Activated CD4-positive, alpha-beta T cell treated with anti-CD3 and anti-CD28 coated beads, Interleukin-2, amount 10 ng/mL, durations not matched to agents 24 days and 14 days (primary cell): ENCODE measurements at places on chromosomes 2 and 18. TPM values are rescaled to one million over a fixed set of nuclear protein-coding genes. Genes with fewer than 3 reads are reported as not detected.

Gene SLC14A1
- total RNA-seq: 0.86 and 0.97 TPM in 2 replicates

Gene RAX
- not detected in 2 replicates for total RNA-seq

Gene SCN9A
- not detected in 2 replicates for total RNA-seq

- DNase-seq: peak; percentile 54
- no peaks in the 10 kb centered on the region for H3K36me3 ChIP-seq
- H3K4me3 ChIP-seq: no peak overlapping the region
- H3K27me3 ChIP-seq: peaks cover 7% of the 10 kb centered on the region
- H3K27ac ChIP-seq: no peak overlapping the region
These were observed 140.4 kb upstream of the RNF152 start for GRCh38 chr18:62033207-62033606.

GRCh38 chr2:127188797-127189196 lies 31.3 kb downstream of the CYP27C1 start:
- peaks cover 4% of the 10 kb centered on the region for H3K4me1 ChIP-seq
- H3K4me3 ChIP-seq: no peak overlapping the region
- peaks cover 11% of the 10 kb centered on the region for H3K27me3 ChIP-seq
- H3K36me3 ChIP-seq: no peaks in the 10 kb centered on the region

DNA sequence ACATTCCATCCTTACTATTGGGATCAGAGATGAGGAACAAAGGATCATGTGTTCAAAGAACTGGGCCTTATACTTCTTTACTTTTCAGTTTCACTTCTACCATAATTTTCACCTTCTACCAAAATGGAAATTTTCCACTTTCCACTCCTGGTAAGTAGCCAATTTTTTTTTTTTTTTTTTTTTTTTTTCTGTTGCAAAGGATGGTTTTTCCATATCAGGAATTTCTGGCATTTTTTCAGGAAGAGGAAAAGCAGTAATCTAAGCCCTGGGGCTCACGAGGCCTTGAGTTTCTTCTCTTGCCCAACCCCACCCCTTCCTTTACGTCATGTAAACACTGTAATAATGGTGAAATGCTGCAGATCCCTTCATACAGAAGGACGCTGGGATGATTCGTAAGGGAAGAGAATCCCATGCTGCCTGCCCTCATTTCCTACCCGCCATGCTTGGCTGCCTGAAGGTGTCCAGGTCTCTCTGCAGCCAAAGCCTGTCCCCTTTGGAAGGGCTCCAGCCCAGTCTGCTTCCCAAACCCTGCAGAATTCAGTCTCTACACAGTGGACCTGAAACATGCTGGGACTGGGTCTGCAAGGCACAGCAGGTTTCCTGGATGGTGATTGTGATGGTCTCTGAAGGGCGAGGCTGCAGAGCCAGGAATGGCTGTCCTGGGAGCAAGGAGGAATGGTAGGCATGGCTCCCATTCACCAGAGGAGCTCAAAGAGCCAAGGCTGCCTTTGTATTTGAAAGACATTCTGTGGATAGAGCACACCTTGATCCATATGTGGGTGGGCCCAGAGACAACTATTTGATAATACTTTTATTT lies 57.0 kb downstream of the EFR3B start:
- no peak overlapping the region for H3K27ac ChIP-seq
- no peaks in the 10 kb centered on the region for H3K36me3 ChIP-seq
- no peak for DNase-seq
- H3K4me1 ChIP-seq: no peaks in the 10 kb centered on the region
- H3K27me3 ChIP-seq: peaks cover 4% of the 10 kb centered on the region

DNA sequence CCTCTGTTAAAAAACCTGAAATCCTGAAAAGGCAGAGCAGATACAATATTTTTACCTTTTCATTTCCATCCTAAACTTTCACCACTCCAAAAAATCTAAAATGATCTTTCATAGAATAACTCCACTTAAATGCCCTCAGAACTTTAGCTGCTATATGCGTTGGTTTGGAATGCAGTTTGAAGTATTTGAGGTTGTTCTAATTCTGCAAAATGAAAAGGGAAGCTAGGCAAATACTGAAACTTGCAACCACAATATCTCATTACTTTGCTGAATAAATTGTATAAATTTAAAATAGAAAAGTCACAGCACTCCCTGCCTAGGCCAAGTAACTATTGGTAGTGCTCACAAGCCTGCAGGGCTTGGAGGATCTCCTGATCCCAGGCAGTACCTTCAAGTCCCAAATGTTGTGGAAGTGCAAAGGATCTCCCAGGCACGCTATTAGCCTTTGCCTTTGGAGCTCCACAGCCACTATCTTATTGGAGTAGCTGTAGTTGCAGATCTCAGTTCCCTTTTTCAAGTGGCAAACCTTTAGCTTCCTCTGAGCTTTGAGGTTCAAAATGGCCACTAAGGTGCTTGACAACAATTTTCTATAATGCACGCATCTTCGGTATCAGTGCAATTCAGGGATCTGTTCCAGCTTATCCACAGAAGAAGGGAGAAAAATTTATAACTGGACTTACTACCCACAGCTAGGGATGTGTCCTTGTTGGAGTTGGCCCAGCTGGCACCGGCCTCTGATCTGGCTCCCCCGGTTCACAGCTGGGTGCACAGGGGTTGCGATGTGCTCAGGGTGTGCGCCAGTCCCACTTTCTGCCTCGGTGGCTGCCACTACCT lies 43.4 kb upstream of the ANKRD62 start:
- H3K27me3 ChIP-seq: peaks cover 25% of the 10 kb centered on the region
- H3K36me3 ChIP-seq: no peaks in the 10 kb centered on the region
- no peak overlapping the region for H3K27ac ChIP-seq
- H3K4me1 ChIP-seq: peaks cover 9% of the 10 kb centered on the region
- no peak for DNase-seq

- no peak overlapping the region for H3K4me3 ChIP-seq
- no peak overlapping the region for H3K27ac ChIP-seq
- no peaks in the 10 kb centered on the region for H3K4me1 ChIP-seq
These were observed 41.6 kb downstream of the SDC1 start for GRCh38 chr2:20183373-20183772.

DNA sequence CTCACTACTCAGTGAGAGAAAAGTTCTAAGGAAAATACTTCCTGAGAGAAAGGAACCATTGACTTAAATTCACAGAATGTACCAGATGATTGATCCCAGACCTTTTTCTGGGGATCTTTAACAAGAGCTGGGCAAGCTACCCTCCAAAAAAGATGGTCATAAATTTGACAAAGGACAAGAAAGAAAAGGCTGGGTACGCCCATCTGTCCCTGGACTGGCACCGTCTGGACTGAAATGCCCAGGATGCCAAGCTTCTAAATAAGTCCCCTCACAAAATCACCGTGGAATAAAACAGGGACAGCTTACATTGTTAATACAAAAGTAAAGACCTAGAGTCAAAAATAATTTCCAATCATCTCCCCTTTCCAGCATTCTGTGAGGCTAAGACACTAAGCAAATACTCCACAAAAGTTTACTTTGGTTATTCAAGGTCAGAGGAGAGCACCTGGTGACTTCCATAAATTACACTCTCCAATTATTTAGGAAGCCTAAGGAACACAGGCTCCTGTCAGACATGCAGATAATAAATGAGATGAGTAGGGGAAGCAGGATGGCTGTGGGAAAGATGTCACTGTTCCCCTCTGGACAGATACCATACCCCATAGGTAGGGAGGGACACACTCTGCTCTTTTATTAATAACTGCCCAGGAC lies 69.9 kb downstream of the UXS1 start:
- peaks cover 21% of the 10 kb centered on the region for H3K4me1 ChIP-seq
- peaks cover 43% of the 10 kb centered on the region for H3K36me3 ChIP-seq
- no peak overlapping the region for H3K27ac ChIP-seq
- no peak for DNase-seq
- H3K4me3 ChIP-seq: no peak overlapping the region
